ENCODE measurements at places on chromosomes 11 and 22.

- peaks cover 5% of the 10 kb centered on the region for H3K4me1 ChIP-seq
- no peaks in the 10 kb centered on the region for H3K27me3 ChIP-seq
- no peak for DNase-seq
- no peak overlapping the region for H3K4me3 ChIP-seq
- no peaks in the 10 kb centered on the region for H3K36me3 ChIP-seq
These were observed 41.6 kb downstream of the CD44 start for GRCh38 chr11:35180317-35181233.

GRCh38 chr11:18063125-18063524, 17.1 kb upstream of the TPH1 start:
- DNase-seq: no peak
- no peaks in the 10 kb centered on the region for H3K27me3 ChIP-seq
- no peak overlapping the region for H3K4me3 ChIP-seq

GRCh38 chr22:20156611-20157429, 6.0 kb upstream of the CCDC188 start:
- no peak overlapping the region for H3K4me3 ChIP-seq
- H3K27ac ChIP-seq: no peak overlapping the region
- no peaks in the 10 kb centered on the region for H3K27me3 ChIP-seq
- DNase-seq: peak; percentile 92

- H3K4me3 ChIP-seq: no peak overlapping the region
- no peaks in the 10 kb centered on the region for H3K27me3 ChIP-seq
- H3K36me3 ChIP-seq: no peaks in the 10 kb centered on the region
- no peak overlapping the region for H3K27ac ChIP-seq
These were observed 38.6 kb upstream of the NOX4 start for GRCh38 chr11:89529626-89530380.
